Left cardiac atrium (tissue), 4 donors: ENCODE measurements at places on chromosomes 1 and 21. TPM values are rescaled to one million over a fixed set of nuclear protein-coding genes. Genes with fewer than 3 reads are reported as not detected.

The HPCAL4 gene
- 0.58 TPM for total RNA-seq

The CFAP45 gene
- total RNA-seq: 2.0 TPM

The C1orf185 gene
- not detected for total RNA-seq

The SIK1 gene
- total RNA-seq: 15.3 TPM

The ERICH3 gene
- not detected for total RNA-seq

The HSD3B1 gene
- not detected for total RNA-seq

The SUMO3 gene
- total RNA-seq: 93.3 TPM

The ERG gene
- 27.2 TPM for total RNA-seq

The CELA2B gene
- total RNA-seq: not detected

The LIN9 gene
- 2.9 TPM for total RNA-seq

The TNFSF4 gene
- 1.9 TPM for total RNA-seq

The CRYAA gene
- total RNA-seq: not detected

The SPRR3 gene
- total RNA-seq: not detected

The MYBPH gene
- total RNA-seq: not detected

The TEX38 gene
- total RNA-seq: 0.35 TPM

The RAB7B gene
- total RNA-seq: 2.4 TPM

The C2CD4D gene
- total RNA-seq: not detected

The GREM2 gene
- total RNA-seq: not detected

The SAMSN1 gene
- 4.8 TPM for total RNA-seq

The FCRL3 gene
- 0.10 TPM for total RNA-seq

The PTPN22 gene
- total RNA-seq: 1.6 TPM

The USH2A gene
- 1.7 TPM for total RNA-seq

The DMBX1 gene
- not detected for total RNA-seq

The MIGA1 gene
- 11.1 TPM for total RNA-seq

The ZMYND12 gene
- 0.65 TPM for total RNA-seq

The TSACC gene
- total RNA-seq: 1.0 TPM

The SEMA4A gene
- total RNA-seq: 3.8 TPM

The CCDC30 gene
- total RNA-seq: 2.3 TPM

The MRTO4 gene
- total RNA-seq: 21.3 TPM

The TPRG1L gene
- 41.3 TPM for total RNA-seq

The RPS6KA1 gene
- 9.3 TPM for total RNA-seq

The PER3 gene
- total RNA-seq: 24.3 TPM

The UBASH3A gene
- total RNA-seq: 0.44 TPM
